ENCODE measurements at places on chromosomes 2 and 18.

DNA sequence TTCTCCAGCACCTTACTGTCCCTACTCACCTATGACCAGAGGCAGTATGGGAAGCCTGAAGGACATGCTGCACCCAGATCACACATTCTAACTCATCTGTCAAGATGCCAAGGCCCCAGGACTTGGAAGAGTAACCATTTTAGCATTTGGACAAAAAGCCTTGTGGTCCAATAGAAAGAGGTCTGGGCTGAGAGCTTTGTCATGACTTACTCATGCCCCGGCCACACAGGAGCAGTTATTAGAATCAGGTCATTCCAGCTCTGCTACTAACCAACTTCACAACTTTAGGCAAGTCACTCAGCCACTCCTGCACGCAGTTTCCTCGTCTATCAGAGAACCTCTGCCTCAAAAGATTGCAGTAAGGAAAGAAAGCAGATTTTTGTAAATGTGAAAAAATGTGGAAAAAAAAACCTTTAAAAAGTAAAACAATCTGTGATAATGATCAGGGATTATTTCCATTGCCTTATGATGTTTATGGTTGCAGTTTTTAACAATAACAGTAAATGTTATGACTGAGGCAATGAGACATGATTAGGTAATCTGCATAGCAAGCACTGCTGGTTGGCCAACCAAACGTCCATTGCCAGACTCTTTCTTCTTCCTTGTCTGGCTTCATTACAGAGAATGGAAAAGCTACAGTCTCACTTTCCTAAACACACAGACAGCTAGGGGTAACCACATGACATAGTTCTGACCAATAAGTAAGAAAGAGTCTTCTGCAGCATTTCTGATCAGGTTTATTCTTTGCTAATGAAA lies 255.4 kb upstream of the CHAC2 start:
- no peak for DNase-seq

DNA sequence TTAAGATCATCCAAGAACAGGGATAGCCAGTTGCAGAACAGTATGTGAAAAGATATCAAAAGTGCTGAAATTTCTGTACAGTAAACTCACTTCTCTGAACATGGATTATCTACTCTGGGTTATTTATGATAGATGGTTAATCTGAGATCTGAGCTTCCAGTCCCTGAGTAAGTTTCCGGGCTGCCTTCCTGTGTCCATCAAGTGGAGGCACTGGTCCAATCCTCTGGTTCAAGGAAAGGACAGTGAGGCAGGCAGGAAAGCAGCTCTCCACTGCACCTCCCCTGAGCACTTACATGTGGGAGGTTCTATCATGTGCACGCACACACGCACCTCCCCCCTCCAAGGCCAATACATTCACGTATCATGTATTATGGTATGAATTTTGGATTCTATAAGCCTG lies 32.5 kb downstream of the GPR45 start:
- DNase-seq: no peak

GRCh38 chr2:190507135-190507534 lies 27.4 kb downstream of the NEMP2 start:
- peak; percentile 20 for DNase-seq

GRCh38 chr2:234348081-234348480 lies 148.8 kb downstream of the ARL4C start:
- no peak for DNase-seq

GRCh38 chr2:58899692-58900091 lies 658.6 kb upstream of the FANCL start:
- DNase-seq: no peak

DNA sequence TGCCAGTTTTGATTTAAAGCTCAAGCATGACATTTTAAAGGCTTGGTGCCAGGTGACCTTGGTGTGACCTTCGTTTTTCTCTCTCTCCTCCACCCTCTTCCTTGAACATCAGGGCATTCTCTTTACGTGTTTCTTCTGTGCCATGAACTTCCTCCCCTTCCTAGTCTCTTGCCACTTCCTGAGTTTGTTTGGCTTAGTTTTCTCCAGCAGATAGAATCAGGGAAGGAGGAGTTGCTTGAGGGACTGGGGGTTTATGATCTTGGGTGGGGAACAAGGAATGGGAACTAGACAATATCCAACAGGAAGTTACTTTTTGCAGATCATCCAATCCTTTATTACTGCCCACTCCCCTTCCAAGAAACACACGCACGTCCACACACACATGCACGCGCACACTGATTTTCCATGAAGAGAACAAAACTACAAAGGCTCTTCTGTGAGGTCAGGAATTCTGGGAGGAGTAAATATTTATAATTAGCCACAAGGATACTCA lies 210.6 kb upstream of the EPAS1 start:
- no peak for DNase-seq

- no peak for DNase-seq
These were observed 52.7 kb downstream of the HAUS1 start for GRCh38 chr18:46156843-46157242.

DNA sequence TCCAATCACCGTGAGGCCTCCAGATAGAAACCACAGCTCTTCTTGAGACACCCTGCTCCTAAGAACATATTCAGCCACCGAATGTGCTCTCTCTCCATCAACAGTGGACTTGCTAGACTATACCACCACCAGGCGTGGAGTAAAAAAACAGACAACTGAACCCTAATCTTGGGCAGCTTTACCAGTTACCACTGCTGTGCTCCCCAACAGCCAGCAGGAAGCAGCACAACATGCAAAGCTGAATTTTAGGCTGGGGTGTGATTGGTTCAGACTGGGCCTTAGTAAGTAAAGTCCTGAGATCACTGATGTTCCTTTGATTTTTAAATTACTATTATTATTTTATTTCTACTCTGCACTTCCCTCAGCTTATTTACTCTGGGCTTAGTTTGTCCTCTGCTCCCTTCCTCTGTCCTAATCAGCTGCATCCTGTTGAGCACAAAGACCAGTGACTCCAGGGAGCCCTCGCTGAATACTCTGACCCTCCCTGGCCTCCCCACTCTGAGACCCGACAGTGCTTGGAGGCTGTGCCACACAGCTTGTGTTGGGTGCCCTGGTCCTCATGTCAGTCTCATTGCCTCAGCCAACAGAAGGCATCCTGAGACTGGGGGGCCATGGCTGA lies 21.9 kb downstream of the MRPL35 start:
- DNase-seq: no peak

- no peak for DNase-seq
These were observed 66.1 kb downstream of the RBBP8 start for GRCh38 chr18:22999212-22999611.

- DNase-seq: no peak
These were observed 2.2 kb downstream of the RELCH start for GRCh38 chr18:62189208-62189607.

- DNase-seq: peak; percentile 61
These were observed 796.7 kb upstream of the CELF4 start for GRCh38 chr18:38362286-38362792.

DNA sequence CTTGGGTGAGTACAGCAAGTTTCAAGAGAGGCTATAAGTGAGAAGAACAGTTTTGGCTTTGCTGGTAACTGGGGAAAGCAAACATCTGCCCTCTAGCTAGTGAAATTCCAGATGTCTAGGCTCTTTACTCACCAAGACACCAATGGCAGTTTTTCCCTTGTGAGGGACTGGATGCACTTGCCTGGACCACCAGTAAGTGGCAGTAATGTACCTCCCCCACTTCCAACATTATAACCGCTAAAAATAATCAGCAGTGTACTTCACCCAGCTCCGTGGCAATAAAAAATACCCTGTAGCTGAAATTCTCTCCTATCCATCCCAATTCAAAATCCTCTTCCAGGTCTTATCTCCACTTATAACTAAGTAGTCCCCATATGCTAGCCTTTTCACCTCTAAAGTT lies 383.9 kb downstream of the ARHGAP15 start:
- DNase-seq: peak; percentile 23

DNA sequence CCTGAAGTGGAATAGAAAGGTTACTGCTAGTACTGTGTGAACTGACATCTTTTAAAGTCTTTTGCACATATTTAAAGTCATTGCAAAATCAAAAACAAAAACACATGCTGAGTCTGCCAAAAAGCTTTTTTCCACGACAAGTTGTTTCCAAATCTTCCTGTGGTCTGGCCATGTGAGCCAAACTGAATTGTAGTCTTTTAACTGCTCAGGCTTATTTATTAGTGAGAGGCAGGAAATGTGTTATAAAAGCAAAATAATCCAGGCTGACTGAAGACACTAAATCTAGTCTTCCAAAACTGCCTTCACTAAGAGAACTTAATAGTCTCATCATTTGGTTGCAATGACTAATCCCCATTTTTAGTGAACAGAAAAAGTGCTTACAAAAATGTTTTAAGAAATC lies 2.3 kb downstream of the KRCC1 start:
- DNase-seq: no peak

GRCh38 chr2:9284521-9285297 lies 78.1 kb downstream of the ASAP2 start:
- DNase-seq: no peak

- no peak for DNase-seq
These were observed 3.3 kb downstream of the KLHL29 start for GRCh38 chr2:23388294-23388693.

GRCh38 chr2:61011678-61012077 lies 5.8 kb upstream of the PEX13 start:
- DNase-seq: no peak

DNA sequence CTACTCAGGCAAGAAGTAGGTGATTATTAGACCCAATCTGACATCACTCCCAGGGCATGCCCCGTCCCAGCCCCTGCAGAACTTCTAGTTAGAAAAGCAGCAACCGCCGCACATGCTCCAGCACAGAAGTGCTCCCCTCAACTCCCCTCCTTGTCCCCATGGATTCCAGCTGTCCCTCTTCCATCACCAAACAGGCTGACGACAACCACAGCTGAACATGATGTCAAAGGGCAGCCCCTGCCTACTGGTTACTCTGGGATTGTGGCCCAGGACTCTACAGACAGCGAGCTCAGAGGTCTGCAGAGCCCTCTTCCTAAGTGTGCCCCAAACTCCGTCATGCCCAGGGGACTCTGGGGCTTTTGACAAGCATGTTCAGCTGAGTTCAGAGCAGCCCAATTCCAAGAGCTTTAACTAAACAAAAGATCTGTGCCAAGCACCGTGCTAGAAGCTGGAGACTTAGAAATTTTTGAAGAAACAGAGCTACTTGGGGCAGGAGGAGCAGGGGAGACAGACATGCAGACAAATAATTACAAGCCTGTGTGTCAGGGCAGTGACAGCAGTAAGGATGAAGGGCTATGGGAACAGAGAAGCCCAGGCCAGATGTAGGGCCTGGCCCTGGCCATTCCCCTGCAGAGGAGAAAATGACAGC lies 148.1 kb downstream of the BCL11A start:
- no peak for DNase-seq

DNA sequence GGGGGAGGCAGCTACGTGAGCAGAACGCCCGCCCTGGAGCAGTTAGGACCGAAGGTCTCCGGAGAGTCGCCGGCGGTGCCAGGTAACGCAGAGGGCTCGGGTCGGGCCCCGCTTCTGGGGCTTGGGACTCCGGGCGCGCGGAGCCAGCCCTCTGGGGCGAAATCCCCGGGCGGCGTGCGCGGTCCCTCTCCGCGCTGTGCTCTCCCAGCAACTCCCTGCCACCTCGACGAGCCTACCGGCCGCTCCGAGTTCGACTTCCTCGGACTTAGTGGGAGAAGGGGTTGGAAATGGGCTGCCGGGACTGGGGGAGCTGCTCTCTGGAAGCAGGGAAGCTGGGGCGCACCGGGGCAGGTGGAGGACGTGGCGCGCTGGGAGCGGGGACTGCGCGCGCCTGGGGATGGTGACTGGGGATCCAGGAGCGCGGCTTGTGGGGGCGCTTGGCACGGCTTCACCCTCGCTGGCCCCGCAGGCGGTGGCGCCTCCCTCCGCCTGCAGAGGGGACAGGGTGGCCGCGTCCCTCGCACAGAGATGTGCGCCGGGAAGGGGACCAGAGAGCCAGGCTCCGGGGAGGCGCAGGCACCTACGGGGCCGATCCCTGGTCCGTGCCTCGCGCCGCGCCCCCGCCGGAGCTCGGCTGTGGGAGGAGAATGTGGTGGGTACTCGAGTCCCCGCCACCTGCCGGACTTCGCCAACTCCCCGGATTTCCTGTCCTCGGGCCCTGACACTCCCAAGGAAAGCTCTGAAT lies 688 bp downstream of the CDH20 start:
- peak; percentile 25 for DNase-seq

DNA sequence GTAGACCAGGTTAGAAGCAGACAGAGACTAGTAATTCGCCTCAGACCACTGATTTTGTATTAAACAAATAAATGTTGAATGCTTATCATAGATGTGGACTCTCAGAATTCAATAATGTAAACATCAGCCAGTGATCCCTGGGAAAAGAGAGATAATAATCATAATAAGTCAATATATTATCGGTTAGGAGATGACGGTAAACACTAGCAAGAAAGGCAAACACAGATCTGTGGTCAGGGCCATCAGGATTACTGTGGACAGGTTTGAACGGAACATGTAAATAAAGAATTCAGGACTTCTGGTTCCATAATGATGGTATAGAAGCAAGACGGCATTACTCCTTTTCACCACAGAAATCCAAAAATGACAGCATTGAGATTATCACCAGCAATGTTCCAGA lies 861.6 kb downstream of the CBLN2 start:
- DNase-seq: peak; percentile 37

- no peak for DNase-seq
These were observed 35.2 kb downstream of the METTL4 start for GRCh38 chr18:2536063-2536462.

DNA sequence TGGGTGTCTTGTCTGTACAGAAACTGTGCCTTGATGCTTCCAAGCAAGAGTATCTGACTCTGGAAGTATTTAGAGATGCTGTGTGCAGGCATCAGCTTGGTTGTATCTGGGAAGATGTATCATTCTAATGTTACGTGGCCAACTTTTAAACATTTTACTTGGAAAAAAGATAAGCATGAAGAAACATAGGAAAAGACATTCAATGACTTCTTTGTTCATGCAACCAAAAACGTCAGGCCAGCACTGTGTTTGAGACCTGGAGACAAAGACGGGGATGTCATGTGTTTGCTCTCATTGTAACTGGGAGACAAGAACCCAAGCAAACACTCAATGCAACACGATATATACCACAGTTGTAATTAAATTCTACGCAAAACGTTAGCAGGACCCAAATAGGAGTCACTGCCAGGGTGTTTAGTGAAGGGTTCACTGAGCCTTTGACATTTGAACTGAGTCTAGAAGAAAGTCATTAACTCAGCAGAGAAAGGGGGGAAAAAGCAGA lies 8.9 kb upstream of the SESTD1 start:
- peak; percentile 98 for DNase-seq

DNA sequence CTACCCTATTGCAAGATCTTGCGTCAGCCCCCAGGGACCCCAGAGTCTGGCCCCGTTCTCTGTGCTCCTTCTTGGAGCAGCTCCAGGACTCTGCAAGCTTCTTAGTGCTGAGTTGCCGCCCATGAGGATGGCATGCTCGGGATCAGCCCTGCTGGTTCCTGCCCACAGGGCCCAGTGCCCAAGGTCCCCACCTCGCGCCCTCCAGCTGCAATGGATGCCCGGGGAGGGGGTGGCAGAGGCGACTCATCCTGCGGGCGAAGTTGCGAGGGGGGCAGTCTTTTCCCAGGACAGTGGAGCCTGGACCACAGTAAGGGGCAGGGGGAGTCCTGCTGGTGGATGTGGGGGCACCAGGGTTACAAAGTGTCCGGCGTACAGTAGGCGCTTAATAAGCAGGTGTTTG lies 261.9 kb downstream of the BCL2 start:
- DNase-seq: no peak

- no peak for DNase-seq
These were observed 22.1 kb upstream of the ALKAL2 start for GRCh38 chr2:309954-310510.

Data from NCI-H510A treated with DMSO at 0.1 percent for 48 hours (cell line).